DMS 273 treated with DMSO at 0.1 percent for 48 hours (cell line): ENCODE measurements at places on chromosomes 12 and 14.

GRCh38 chr12:98612696-98613334, 19.3 kb downstream of the SLC25A3 start:
- DNase-seq = no peak

- no peak for DNase-seq
Observed at GRCh38 chr14:25861406-25861805, 736.4 kb downstream of the NOVA1 start.

DNA sequence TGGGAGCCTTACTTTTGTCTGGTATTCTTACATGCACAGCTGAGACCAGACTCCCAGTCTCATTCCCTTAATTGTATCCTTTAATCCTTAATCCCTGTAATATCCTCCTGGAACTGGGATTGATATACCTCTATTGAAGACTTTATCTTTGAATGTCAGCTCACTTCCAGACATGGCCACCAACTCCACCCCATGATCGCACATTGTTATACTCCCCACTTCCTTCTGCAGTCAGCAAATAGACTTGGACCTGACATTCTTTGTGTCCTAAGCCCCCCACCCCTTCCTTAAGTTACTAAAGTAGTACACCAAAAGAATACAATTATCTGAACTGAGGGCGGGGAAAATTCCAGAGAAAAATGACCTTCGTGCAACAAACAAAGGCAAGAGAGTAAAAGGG, 8.6 kb upstream of the OSBPL8 start:
- DNase-seq = no peak

GRCh38 chr14:65790172-65790815, 377.8 kb downstream of the FUT8 start:
- DNase-seq = peak; percentile 12

DNA sequence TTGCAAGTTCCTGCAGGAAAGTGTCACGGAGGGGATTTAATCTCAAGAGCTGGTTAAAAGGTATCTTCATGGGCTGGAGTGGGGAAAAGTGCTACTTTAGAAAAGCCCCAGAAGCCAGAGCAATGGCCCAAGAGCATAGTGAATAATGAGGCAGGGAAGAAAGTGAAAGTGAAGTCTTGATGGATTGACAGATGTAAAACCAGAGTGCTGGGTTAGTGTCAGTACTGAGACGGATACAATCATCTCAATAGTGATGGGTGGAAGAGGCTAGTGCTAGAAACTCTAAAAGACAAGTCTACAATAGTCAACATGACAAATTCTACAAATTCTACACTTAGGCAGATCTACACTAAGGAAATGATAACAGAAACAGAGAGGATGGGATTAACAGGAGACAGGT, 68.1 kb downstream of the CIT start:
- no peak for DNase-seq

DNA sequence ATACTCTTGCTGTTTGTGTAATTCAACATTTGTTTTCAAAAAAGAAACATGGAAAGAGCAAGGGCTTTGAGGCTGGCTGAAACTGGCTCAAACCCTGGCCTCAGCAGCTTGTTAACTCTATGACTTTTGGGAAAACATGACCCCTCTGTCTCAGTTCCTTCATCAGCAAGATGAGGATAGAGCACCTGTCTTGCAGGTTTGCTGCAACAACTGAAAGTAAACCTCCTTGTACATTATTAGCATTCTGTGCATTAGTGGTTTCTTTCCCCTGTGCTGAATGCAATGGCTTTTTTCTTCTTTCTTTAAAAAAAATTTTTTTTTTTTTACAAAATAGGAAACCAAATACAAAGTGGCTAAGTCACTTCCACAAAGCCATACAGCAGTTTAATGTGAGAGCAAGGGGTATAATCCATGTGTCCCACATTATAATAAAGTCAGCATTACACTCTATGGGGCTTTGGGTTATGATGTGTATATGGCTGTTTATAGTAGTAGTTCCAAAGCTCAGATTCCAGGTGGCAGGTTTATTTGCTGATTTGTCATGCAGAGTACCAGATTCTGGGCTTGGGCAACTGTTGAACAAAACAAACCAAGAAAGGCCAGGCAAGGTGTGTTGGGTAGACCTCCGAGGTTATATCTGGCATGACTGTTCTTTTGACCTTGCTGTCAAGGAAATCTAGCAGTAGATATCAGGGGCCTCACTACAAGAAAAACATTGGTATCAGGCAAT, 194.5 kb upstream of the CNOT2 start:
- no peak for DNase-seq
